Left lobe of liver (tissue), 2 donors: ENCODE measurements at places on chromosomes 12 and 14. TPM values are rescaled to one million over a fixed set of nuclear protein-coding genes. Genes with fewer than 3 reads are reported as not detected.
A peak's percentile ranks its signal among the peaks of the same experiment; 100 is the strongest.

DNA sequence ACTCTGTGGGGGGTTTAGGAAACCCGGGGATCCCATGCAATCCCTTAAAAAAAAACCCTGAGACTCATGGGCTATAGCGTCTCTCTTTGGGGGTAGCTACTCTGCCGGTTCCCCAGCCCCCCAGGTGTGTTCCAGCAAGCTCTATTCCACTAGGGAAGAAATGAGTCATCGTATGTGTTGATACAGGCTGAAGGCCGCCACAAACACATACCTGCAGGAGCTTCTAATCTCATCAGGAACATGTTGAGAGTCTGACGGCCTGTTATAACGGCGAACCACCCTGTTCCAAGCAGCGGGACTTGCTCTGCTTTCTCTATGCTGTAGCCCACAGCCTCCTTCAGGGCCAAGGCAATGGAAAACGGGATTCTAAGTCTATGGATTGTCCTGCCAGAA is 977 bp upstream of the KRT5 start:
- peak; percentile 26 for DNase-seq

C12orf60 gene
- total RNA-seq = 0.33 TPM

BICDL1 gene
- total RNA-seq = 9.4 TPM

WNT5B gene
- 4.2 TPM for total RNA-seq

DNA sequence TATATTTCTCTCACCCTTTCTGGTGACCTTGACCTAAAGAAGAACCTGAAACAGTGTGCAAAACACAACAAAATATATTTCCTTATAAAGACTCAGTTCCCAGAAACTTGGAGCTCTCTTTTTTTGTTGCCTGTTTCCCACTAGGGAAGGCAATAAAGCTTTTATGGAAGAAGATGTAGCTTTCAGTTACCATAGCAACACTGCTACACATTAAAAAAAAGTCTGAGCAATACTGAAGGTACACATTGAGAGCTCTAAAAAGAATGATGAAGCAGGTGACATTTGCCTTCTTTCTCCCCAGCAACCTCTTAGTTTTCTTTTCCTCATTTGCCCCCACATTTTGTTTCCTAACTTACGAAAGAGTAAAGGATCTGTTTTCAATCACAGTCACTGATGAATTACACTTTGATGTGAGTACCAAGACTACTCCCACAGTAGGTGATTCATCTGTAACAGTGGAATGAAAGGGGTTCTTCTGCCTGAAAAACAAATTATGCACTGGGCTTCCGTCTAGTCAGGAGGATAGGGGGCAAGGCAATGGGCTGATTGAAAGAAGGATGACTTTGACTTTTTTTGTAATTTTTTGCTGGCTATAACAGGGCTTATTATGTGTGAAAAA is 1.1 kb upstream of the CATSPERB start:
- DNase-seq = no peak

- no peak for DNase-seq
These were observed 10.4 kb upstream of the SALL2 start for GRCh38 chr14:21536418-21537089.

DNA sequence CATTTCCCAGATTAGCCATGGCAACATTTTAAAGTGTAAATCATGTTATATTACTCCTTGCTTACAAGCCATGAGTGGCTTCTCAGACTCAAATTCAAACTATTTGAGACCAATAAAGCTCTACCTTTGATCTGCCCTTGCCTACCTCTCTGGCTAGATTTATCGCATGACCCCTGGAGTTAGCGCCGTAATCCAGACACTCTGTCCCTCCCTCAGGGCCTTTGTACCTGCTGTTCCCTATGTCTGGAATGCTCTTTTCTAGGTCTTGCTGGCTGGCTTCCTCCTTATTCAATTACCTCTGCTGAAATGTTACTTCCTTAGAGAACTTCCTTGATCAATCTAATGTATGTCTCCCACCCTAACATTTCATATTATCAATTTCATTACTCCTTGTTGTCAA is 16.3 kb downstream of the SIX4 start:
- no peak for DNase-seq

DNA sequence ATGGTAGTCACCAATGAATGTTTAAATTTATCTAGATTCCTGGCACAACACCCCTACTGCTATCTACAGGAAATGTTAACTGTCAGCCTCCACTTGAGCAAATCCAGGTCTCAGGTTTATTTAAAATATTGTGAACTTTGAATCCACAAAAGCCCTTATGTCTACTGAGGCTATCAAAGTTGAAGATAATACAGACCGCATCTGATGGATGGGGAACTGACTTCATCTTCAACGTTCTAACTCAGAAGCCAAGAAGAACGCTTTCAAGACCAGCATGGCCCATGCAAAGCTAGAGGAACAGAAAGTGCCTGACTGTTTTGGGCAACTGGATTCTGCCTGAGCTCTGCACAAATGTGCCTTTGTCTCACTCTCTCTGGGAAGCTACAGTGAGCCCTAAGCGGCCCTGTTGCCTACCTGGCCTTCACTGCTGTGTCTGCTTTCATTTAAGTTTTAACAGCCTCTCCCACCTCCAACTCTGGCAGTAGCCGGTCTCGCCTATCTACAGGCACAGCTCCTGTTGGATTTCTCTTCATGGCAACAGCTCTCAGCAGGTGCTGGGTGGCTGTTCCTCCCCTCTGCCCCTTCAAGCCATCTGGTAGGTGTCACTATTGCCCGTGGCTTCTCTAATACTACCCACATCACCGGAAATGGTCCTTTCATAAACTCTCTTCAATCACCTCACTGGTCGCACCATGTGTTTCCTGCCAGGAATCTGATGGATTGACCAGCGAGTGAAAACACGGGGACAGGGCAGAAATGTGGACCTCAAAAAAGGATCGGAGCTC is 112.1 kb upstream of the OVCH1 start:
- DNase-seq = no peak

GRCh38 chr12:130622803-130623202 is 93.3 kb downstream of the RIMBP2 start:
- DNase-seq = no peak

SPIC gene
- total RNA-seq = 1.4 TPM

DNA sequence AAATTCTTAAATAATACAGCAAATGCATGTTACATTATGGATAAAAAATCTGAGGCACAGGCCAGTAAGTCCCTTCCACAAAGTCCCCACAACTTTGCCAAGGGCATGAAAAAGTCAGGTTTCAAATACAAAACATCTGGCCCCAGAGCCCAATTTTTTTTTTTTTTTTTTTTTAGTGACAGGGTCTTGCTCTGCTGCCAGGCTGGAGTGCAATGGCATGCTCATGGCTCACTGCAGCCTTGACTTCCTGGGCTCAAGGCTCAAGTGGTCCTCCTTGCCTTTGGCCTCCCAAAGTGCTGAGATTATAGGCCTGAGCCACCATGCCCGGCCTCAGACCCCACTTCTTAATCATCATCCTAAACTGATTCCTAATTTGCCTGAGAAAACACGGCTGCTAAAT is 3.1 kb upstream of the TTC8 start:
- no peak for DNase-seq

DNA sequence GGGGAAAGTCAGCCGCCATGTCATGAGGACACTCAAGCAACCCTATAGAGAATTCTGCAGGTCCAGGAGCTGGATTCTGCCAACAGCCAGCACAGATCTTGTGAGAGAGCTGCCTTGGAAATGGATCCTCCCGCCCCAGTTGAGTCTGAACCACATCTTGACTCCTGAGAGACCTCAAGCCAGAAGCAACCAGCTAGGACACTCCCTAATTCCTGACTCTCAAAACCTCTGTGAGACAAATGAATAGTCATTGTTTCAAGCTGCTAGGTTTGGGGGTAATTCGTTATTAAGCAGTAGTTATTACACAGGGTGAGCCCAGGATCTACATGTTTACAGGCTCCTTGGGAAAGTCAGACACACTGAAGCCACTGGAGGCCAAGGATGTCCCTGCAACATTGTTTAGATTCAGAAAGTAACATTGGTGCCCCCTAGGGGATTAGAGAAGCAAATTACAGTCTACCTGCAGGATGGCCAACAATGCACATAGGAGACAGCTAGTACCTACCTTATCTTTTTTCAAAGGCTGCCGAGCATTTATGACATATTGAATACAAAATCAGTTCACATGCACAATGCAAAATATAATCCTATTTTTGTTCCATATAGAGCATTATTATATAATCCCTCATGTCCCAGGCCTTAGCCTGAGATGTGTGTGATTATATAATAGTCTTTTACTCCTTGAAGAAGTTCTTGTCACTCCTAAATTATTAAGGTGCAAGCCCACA is 57.9 kb upstream of the FICD start:
- no peak for DNase-seq

DNA sequence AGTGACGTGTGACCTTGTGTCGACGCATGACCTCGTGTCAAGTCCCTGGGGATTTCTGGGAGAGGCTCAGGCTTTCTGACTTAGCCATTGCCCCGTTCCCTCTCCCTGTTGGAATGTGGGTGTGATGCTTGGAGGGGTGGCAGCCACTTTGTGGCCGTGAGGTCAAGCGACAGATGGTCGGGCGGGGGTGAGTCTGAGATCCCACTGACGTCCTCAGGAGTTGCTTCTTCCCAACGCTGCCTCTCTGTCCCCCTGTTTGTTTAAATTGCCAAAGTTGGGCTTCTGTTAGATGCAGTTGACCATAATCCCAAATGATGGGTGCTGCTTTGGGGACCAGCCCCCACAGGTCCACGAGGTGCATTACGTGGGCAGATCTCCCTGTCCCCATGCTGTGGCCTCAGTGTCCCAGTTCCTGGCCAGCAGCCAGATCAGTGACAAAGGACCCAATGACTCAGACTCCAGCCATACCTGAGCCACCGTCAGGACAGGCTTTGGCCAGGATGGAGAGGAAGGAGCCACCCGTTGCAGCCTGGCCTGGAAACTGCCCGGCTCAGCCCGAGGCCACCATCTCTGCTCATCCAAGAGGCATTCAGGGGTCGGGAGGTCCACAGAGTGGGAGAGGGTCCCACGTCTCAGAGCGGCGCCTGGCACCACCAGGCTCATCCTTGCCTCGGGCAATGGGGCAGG is 34.4 kb upstream of the GALNT9 start:
- DNase-seq = no peak

DNA sequence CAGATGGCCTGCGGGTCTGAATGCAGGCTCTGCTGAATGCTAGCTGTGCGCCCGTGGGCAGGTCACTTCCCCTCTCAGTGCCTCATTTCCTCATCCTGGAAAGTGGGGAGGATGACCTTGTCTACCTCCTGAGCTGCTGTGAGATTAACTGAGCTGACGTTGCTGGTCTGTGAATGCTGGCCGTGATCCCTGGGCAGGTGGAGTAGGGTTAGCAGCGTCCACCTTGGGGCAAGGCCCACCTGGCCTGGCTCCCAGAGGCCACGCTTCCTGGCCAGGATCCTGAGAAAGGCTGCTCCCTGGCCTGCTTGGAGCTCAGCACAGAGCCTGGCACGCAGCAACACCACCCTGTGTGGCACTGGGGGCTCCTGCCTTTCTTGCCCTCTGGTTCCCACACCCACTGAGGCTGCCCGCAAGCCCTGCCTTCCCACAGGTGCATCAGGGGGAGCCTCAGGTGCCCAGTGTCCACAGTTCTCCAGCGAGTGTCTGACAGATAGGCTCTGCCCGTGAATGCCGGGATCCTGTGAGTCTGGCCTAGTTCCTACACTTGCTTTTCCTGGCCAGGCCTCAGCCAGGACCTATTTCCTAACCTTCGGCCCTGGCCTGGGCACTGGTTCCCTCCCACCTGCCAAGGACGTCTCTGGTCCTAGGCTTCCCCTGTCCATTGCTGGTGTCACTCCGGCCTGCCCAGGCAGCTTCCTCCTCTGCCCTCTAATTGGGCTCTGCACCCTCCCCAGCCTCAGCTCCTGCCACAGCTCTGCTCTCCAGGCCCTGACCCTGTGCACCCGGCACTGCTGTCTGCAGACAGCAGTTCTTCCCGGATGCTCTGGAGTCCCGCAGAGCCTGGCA is 37.2 kb upstream of the TDRD9 start:
- peak; percentile 97 for DNase-seq

KRT80 gene
- total RNA-seq = 0.28 TPM

DNA sequence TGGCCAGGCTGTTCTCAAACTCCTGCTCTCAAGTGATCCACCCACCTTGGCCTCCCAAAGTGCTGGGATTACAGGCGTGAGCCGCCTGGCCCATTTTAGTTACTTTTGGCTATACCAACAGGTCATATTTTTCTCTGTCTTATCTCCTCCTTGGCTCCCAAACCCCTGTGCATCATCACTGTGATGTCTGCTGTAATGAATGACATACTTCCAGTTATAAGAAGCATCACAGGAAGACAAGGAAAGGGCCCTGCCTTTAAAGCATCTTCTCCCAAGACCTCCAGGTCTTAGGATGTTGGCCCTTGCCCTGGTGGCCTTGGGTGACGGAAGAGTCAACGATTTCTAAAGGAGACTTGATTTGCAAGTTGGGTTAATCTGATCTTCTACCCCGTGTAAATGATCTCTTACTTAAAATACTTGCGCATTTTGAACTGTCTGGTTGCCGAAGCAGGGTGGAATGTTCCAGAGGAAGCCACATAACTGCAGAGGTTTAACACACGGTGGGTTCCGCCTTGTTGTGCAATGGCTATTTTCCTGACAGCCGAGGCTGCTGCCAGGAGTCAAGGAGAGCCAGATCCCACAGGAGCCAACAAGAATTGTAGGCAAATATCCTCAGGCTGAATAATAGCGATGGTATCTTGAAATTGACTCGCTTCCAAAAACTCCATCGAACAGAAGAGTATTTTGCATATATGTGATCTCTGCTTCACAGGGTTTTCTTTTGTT is 55.7 kb upstream of the PLXNC1 start:
- no peak for DNase-seq

DNA sequence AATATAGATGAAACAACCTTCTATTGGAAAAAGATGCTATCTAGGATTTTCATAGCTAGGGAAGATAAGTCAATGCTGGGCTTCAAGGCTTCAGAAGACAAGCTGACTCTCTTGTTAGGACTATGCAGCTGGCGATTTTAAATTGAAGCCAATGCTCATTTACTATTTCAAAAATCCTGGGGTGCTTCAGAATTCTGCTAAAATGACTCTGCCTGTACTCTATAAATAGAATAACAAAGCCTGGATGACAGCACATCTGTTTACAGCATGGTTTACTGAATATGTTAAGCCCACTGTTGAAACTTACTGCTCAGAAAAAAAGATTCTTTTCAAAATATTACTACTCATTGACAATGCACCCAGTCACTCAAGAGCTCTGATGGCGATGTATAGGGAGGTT is 155.1 kb downstream of the PIK3C2G start:
- DNase-seq = no peak

DNA sequence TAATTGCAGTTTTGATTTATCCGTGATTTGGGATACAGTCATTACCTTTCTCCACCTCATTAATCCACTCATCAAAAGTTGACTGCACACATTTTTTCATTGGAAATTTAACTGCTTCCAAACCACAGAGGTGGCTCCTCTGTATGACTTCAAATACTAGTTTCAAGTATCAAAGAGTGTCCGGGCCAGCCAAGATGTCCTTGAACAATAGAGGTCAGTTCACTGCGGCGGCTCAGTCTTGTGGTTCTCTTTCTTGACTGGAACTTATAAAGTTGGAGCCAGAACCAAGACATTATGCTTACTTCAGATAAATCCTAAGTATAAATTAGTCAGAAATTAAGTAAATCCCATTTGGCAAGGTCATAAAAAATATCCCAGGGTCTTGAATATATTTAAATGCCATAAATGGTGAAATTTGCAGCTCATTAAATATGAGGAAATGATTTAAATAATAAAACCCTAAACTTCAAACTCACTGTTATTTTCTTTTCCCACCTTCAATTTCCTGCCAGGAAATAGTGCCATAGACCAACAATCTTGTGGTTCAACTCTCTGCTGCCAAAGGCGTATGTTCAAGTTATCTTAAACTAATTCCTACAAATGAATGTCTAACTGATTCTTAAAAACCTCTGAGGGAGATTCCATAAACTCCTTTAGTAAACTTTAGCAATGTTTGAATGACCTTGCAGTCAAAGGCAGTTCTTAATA is 360.8 kb downstream of the AEBP2 start:
- DNase-seq = no peak
